Activated CD8-positive, alpha-beta memory T cell treated with anti-CD3 and anti-CD28 coated beads, Interleukin-2, amount 50 U/mL, for 4 hours (primary cell): ENCODE measurements at places on chromosomes 3 and 15.

DNA sequence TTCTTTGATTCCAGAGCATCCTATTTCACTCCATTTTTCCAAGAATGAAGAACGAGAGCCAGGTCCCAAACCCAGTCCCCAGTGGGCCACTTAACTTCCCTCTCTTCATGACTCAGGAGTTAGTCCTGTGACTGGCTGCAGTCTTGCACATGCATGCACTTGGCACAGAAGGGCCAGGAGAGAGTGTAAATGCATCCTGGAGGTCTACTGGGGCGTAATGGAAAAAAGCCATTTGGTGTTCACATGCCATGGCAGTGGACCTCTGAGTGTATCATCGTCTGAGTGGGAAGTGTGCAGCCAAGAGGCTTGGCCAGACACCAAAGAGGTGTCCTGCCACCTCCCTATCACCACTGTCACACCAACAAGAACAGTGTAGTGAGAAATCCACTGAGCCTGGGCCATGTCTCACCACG is 15.1 kb upstream of the RFTN1 start:
- DNase-seq, result no peak

DNA sequence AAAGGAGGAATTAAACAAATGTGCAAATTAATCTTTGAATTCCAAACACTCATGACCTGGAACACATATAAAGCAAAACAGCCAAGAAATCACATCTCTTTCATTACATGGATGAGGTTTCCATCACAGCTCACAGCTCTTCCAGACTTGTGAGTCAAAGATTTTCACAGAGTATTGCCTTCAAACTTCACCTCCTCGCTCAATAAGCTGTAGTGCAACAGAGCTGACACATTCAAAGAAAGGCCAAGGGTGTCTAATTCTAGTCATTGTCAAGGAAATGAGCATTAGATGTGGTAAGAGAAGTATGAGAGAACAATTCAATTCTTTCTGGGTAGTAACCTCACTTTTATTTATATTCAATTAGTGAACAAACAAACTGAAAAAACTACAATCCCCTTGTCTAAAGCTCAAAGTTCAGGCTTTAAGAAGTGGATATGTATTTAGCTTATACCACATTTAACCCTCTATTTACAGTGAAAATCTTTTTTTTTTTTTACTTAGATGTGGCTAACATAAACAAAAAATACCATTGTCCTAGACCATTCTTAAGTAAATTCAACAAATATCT is 11.9 kb downstream of the WDR72 start:
- DNase-seq, result no peak

- no peak for DNase-seq
These were observed 799 bp downstream of the ABI3BP start for GRCh38 chr3:100992231-100993012.

- DNase-seq, result no peak
These were observed 134.8 kb downstream of the PDE8A start for GRCh38 chr15:85116494-85116893.

- DNase-seq, result no peak
These were observed 19.2 kb upstream of the EPHB1 start for GRCh38 chr3:134775831-134776230.

- no peak for DNase-seq
These were observed 625.0 kb downstream of the MCTP2 start for GRCh38 chr15:94856267-94856854.
